Activated effector memory CD4-positive, alpha-beta T cell treated with anti-CD3 and anti-CD28 coated beads, Interleukin-2, amount 50 U/mL, for 16 hours (primary cell): ENCODE measurements at places on chromosomes 3 and 15.

- DNase-seq, result no peak
Measured at GRCh38 chr15:98646546-98647025, 1.8 kb upstream of the IGF1R start.

DNA sequence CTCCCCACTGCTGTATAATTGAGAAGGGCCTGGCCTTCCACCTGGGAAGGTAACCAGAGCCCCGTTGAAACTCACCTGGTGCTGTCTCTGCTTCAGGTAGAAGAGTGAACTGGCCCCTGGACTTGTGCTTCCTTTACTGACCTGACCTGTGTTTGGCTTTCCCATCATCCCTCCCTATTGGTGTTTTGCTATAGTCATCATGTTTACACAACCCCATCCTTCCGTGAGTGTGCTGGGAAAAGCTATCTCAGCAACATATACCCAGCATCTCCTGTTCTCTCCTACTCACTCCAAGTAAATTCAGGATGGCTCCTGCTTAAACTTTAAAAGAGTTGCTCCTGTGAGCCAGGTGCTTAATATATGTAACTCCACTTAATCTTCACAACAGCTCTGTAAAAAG lies 77.2 kb upstream of the TSC22D2 start:
- no peak for DNase-seq

- no peak for DNase-seq
Measured at GRCh38 chr3:116981089-116981488, 271.5 kb downstream of the TUSC7 start.

GRCh38 chr3:111595232-111595631 lies at the start of gene ZBED2:
TSS of gene ZBED2 (minus strand) at chr3:111595346. CDS start at chr3:111594201, 1,145 bp downstream.
- no peak for DNase-seq

DNA sequence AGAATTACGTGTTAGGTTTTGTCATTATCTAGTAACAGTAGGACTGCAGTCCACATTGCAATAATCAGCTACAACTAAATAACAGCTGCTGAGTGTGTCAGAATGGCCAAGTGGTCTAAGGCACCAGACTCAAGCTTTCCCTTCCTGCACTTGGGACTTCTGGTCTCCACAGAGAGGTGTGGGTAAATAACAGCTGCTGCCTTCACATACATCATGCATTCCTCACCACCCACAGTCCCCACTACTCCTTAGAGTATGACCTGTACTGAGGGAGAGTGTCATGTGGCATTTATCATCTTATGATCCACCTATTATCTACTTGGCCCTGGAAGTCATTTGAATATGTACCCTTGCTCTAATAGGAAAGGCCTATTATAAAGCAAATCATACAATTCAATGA lies 22.2 kb upstream of the ZMAT3 start:
- no peak for DNase-seq
